ENCODE measurements at places on chromosomes 2 and 18. TPM values are rescaled to one million over a fixed set of nuclear protein-coding genes. Genes with fewer than 3 reads are reported as not detected.

The MAP4K3 gene
- total RNA-seq, result 17.3 TPM

The CAPN14 gene
- 0.33 TPM for total RNA-seq

The CCDC148 gene
- not detected for total RNA-seq

The DNAJC5G gene
- not detected for total RNA-seq

The SPR gene
- total RNA-seq, result 0.16 TPM

DNA sequence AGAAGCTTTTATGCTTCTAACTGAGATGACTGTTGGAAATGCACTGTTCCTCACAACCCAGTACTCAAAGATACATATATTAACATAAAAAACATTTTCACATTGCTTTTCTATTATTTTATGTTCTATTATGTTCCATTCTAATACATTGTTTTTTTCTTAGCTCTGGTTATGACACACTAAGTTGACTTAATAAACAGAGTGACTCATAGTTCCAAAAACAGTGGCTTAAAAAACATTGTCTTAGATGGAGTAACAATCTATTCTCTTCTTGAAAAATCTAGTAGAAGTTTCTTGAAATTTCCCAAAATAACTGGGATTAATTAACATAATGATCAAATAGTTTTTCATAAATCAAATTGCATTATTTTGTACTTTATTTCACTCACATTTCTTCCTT is 328.2 kb upstream of the LRATD1 start:
- no peak for DNase-seq

DNA sequence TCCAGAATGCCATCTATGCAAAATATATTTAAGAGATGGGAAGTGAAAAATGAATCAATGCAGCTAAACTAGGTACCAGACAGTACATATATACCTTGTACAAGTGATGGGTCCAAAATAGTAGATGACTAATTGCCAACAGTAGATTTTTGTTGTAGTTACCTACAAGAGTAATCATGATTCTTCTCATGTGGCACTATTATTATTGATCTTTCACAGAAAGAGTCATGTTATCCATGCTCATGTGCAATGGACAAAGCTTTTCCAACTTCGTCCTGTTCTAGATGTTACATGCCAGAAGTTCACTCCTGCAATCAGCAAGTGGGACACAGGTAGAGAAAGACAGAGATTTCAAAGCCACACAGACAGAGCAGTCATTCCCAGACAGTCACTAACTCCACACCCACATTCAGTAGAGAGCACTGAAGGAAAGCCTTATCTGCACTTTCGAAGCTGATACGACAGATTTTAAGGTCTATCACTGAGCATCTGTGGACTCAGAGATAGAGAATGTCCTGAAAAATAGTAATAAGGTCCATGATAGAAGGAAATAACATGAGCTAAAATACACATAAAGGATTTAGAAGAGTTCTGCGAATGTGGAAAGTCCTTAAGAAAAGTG is 101.6 kb upstream of the ITPRID2 start:
- no peak for DNase-seq

DNA sequence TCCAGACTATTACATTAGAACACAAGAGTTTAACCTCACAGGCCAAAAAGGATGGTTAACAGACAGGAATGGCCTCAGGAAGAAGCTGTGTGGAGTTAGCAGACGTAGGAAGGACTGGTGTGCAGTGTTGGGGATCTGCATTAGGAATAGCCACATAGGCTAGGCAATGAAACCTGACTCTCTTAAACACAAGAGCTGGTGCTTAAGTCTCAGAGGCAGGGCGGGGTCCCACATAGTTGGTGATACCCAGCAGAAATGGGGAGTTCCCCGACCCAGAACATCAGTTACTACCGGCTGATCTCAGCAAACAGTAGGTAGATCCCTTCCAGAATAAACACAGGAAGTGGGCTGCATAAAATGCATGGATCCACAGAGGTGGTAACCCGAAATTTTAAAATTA is 64.1 kb downstream of the CCDC93 start:
- DNase-seq, result no peak

DNA sequence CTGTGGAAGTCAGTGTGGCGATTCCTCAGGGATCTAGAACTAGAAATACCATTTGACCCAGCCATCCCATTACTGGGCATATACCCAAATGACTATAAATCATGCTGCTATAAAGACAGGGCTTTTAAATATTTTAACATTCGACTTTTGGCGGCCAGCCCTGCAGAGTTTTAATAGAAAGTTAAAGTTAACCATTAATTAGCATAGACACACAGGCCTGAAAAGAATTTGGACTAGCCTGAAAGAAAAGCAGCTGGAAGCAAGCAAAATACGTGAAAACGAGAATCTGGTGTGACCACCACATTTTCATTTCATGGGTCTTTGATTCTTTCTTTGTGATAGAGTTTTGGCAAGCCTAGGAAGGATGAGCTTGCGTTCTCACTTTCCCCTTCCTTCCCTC is 184.0 kb downstream of the SCG2 start:
- DNase-seq, result no peak

DNA sequence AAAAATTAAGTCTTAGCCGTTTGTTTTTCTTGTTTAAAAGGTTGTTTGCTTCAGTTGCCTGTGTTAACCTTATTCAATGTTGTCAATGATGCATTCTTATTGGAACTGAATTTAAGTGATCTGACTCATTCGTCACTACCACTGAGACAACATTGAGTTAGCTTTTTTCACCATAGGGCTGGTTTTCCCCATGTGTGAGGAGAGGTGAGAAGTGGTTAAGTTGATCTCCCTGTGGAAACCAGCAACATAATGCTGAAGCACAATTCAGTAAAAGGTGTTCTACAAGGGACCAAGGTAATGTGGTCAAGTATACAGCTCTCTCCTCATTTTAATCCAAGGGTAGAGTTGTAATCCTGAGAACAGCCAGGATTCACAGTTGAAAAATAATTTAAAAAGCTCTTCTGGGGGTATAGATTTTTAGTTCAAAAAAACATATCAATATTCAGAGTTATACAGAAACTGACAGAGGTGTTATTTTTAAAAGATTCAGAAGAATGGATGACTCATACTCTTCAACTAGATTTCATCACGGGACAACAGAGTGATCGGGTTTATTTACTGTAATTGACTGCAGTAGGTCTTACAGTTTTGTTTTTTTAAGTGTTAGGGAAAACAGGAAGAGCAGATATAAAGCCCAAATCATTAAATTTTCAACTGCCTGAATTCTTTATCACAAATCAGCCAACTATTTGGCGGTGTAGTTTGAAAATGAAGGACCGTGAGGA is 12.6 kb downstream of the NOP58 start:
- peak; percentile 27 for DNase-seq

GRCh38 chr2:138827426-138828054 is 47.4 kb upstream of the NXPH2 start:
- DNase-seq, result no peak

GRCh38 chr2:214139630-214140284 is 271.1 kb upstream of the VWC2L start:
- no peak for DNase-seq

GRCh38 chr2:11131166-11131920 is 23.9 kb upstream of the SLC66A3 start:
- DNase-seq, result no peak

Measured in natural killer cell (primary cell).